ENCODE measurements at places on chromosomes 13 and 19. TPM values are rescaled to one million over a fixed set of nuclear protein-coding genes. Genes with fewer than 3 reads are reported as not detected.

DNA sequence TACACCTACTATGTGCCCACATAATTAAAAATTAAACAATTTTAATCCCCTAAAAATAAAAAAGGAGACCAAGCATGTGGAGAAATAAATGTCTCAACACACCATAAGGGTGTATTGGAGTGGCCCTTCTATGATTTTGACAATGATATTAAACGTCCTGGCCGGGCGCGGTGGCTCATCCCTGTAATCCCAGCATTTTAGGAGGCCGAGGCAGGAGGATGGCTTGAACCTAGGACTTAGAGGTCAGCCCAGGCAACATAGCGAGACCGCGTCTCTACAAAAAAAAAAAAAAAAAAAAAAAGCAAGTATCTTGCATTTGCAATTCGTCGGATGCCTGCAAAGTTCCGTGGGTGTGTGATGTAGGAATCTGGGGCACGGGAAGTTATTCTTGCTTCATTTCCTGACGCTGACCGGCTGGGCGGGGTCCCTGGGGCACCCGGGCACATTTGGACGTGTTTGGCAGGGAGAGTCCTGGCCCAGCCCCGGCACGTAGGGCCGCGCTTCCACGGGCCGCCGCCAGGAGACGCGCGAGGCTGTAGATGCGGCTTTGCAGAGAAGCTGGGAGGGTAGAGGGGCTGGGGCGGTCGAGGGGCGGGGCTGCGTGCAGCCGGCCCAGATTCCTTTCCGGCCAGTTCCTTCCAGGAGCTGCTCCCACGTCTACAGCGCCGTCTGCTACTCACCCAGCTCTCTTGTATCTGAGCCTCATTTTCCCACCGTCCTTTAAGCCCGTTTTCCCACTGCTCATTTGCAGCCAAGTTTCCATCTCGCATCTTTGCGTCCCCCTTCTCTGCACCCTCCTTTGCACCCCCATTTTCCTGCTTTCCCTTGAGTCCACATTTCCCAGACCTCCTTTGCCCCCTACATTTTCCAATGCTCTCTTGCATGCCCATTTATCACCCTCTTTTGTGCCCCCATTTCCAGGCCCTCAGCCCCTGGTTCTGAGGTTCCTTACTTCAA, 2.2 kb upstream of the TSPAN16 start:
- peak; percentile 69 for DNase-seq
- no peak overlapping the region for H3K27ac ChIP-seq
- no peak overlapping the region for H3K4me3 ChIP-seq
- H3K27me3 ChIP-seq = peaks cover 51% of the 10 kb centered on the region
- H3K4me1 ChIP-seq = peaks cover 9% of the 10 kb centered on the region

GRCh38 chr19:31257426-31258130, 91.7 kb downstream of the TSHZ3 start:
- no peak for DNase-seq
- H3K27ac ChIP-seq = no peak overlapping the region
- no peak overlapping the region for H3K4me3 ChIP-seq
- H3K4me1 ChIP-seq = no peaks in the 10 kb centered on the region
- H3K36me3 ChIP-seq = no peaks in the 10 kb centered on the region

- H3K4me1 ChIP-seq = peaks cover 13% of the 10 kb centered on the region
- no peak for DNase-seq
- peak overlapping the region; percentile 75 for H3K4me3 ChIP-seq
- H3K36me3 ChIP-seq = no peaks in the 10 kb centered on the region
Measured at GRCh38 chr19:8343483-8343844, 402 bp upstream of the KANK3 start.

DNA sequence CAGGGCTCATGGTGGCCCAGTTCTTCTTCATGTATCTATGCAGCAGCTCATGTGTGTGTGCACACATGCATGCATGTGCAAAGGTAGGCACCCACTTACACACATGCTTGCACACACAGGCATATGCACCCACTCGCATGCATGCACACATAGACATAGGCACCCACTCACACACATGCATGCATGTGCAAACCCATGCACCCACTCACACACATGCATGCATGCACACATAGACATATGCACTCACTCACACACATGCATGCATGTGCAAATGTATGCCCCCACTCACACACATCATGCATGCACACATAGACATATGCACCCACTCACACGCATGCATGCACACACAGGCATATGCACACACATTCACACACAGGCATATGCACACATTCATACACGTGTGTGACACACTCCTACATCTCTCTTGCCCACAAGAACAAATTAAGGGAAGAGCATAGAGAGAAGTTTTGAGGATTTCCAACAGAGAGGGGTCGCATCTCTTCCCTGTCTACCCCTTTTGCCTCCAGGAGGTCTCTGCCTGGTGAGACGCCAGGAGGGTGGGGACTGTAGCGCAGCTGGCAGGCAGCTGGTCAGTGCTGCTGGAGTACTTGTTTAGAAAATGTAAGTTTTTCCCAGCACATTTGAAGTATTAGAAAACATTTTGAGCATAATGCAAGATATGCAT, 63.9 kb upstream of the ARHGEF7 start:
- no peaks in the 10 kb centered on the region for H3K36me3 ChIP-seq
- H3K27me3 ChIP-seq = peaks cover 24% of the 10 kb centered on the region
- DNase-seq = no peak
- H3K4me3 ChIP-seq = no peak overlapping the region
- no peak overlapping the region for H3K27ac ChIP-seq

DNA sequence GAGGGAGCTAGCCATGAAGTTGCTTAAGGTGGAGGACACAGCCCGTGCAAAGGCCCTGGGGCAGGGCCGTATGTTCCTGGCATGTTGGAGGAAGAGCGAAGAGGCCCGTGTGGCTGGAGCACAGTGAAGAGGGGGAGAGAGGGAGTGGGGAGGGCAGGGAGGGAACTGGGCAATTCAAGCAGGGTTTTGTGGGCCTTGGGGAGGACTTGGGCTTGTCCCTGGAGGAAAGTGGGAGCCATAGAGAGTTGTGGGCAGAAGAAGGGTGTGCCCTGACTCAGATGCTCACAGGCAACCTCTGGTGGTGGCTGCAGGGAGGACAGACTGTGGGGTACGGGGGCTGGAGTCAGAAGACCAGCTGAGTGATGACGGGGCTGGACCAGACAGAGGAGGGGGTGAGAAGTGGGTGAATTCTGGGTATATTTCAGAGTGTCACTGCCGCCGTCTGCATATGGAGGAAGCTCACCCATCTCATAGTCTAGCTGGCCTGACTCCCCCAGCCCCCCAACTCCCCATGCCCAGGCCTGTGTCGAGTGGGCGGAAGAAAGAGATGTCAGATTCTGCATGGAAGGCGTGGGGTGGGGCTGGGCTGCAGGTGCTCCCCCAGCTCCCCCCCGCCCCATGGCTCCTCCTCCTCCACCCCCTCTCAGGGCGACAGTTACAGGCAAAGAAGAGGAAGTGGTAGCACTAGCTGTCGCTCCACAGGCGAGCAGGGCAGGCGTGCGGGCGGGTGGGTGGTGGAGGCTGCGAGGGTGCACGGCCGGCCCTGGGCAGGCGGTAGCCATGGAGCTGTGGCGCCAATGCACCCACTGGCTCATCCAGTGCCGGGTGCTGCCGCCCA, at the start of gene VAV1:
TSS of gene VAV1 (plus strand) at position 681 of the 838 bp plus-strand sequence. CDS start at position 781, 100 bp downstream.
- H3K27ac ChIP-seq = peak within 1 kb of the TSS; percentile 92
- peaks cover 29% of the 10 kb centered on the region for H3K36me3 ChIP-seq
- peaks cover 64% of the 10 kb centered on the region for H3K4me1 ChIP-seq
- peak; percentile 89 for DNase-seq
- H3K27me3 ChIP-seq = no peaks in the 10 kb centered on the region
- H3K4me3 ChIP-seq = peak within 1 kb of the TSS; percentile 98

GRCh38 chr19:12801466-12802266, at the start of the genes PRDX2 and THSD8:
Gene PRDX2, minus strand, starts transcription at chr19:12801800. Its CDS starts 539 bp downstream, at chr19:12801261.
Gene THSD8, plus strand, starts transcription at chr19:12802069. Its CDS starts 3 bp downstream, at chr19:12802072.
- H3K4me1 ChIP-seq = peaks cover 38% of the 10 kb centered on the region
- peak; percentile 80 for DNase-seq
- peaks cover 13% of the 10 kb centered on the region for H3K36me3 ChIP-seq

DNA sequence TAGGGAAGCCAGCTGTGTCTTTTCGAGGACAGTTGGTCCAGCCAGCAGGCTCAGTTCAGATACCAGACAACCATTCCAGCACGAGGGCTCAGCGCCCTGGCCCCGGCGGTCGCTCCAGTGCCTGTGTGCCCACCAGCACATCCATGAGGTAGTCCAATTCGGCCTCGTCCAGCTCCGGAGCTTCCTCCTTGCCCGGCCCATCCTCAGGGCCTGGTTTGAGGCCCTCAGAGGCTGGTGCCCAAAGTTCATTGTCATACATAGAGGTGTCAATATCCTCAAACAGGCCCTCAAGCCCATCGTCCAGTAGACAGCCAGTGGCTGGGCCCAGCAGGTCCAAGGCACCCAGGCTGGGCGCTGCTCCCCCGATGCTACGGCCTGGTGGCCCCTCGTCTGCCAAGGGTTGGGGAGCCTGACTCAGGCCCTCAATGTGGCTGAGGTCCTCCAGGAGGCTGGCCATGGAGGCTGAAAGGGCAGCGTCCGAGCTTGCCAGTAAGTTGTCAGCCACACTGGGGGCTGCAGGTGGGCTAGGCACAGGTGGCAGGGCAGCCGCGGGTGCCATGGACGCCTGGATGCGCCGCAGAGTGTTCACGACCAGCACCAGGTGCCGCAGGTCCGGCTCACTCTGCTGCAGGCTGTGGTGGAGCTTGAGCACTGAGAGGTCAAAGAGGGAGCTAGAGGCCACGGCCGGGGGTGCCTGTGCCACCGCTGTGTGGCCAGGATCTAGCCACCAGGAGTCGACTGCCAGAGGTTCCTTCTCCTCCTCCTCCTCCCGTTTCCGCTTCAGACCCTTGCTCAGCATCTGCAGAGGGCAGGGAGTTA, 2.8 kb downstream of the SERTAD1 start:
- H3K27ac ChIP-seq = peak overlapping the region; percentile 97
- no peak overlapping the region for H3K4me3 ChIP-seq
- no peaks in the 10 kb centered on the region for H3K27me3 ChIP-seq
- peaks cover 45% of the 10 kb centered on the region for H3K4me1 ChIP-seq

DNA sequence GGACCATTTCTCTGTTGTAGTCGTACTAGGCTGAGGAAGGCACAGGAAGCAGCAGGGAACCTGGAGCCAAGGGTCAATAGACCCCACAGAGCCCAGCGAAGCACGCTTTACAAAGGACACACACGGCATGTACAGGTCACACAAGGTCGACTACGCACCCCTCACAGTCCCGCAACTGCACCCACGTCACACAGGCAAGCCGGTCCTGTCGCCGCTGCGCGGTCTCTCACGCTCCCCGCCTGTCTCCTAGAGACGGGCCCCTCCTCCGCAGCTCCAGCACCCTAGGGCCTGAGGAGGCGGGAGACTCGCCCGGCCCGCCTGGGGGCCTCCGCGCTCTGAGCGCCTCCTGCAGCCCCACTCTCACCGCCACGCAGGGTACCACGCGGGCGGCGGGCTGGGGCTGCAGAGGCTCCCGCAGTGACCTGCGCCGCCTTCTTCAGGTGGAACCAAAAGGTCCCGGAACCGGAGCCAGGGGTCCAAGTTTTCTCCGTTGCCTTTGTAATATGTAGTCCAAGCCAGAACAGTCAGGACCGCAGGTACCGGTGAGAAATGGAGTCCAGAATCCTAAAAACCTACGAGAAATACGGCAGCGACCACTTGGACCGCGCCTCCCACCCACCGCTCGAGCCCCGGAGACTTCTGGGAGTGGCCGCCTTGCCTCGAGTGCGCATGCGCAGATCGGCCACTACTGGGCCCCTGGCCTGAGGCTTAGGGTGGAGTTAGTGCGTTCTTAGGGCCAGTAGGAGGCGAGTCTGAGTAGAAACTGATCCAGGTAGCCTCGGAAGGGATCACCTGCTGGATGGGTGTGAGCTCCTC, at the start of gene ZNF607:
TSS of gene ZNF607 (minus strand) at position 651 of the 816 bp plus-strand sequence. CDS start 8,143 bp downstream, outside the sequence.
- peak within 1 kb of the TSS; percentile 83 for H3K27ac ChIP-seq
- peak; percentile 86 for DNase-seq
- H3K36me3 ChIP-seq = peaks cover 25% of the 10 kb centered on the region
- H3K4me3 ChIP-seq = peak within 1 kb of the TSS; percentile 85

- peak overlapping the region; percentile 69 for H3K4me3 ChIP-seq
- H3K4me1 ChIP-seq = peaks cover 65% of the 10 kb centered on the region
- peak overlapping the region; percentile 68 for H3K27ac ChIP-seq
- peak; percentile 26 for DNase-seq
Measured at GRCh38 chr13:114063545-114064449, 68.6 kb downstream of the RASA3 start.

DNA sequence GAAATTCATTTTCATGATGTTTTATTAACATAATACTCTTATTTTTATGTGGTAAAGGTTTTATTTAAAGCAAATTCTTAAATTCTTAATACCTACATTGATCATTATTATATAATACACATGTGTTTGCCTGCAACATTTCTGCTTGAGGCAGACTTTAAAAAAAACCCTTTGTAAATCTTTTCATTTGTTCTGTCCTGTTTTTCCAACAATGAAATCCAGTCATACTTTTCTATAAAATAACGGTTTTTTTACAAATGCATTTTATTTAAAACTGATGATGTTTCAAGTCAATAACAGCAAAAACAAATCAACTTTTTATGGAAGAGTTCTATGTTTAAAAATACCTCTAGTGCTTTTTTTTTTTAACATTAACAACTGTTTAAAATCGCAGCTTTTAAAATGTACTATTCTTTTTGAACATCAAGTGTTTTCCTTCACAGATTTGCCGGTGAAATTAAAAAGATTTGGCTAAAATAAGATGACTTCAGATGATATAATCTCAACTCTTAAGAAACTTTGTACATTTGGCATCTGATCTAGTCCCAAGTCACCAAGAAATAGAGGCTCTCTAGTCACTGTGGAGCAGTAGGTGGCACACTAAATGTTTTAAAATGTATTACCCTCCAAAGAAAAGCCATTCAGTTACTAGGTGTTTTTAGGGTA, 5.1 kb downstream of the POU4F1 start:
- peaks cover 2% of the 10 kb centered on the region for H3K36me3 ChIP-seq
- no peak overlapping the region for H3K4me3 ChIP-seq
- DNase-seq = no peak
- H3K27ac ChIP-seq = no peak overlapping the region
- peaks cover 22% of the 10 kb centered on the region for H3K4me1 ChIP-seq

Gene ZNF358
- 6.5 TPM for total RNA-seq

Gene ZNF90
- 12.3 TPM for total RNA-seq

Gene ATXN8OS
- not detected for total RNA-seq

Gene PLIN4
- not detected for total RNA-seq

Gene UBE2L5
- total RNA-seq = 0.17 TPM

Gene ADGRL1
- 14.0 TPM for total RNA-seq

Gene ODAD3
- total RNA-seq = not detected

Gene PRRG2
- 1.1 TPM for total RNA-seq

Gene TGFBR3L
- 1.4 TPM for total RNA-seq
